Breast epithelium (tissue), 4 donors: ENCODE measurements at places on chromosomes 1 and 21.

DNA sequence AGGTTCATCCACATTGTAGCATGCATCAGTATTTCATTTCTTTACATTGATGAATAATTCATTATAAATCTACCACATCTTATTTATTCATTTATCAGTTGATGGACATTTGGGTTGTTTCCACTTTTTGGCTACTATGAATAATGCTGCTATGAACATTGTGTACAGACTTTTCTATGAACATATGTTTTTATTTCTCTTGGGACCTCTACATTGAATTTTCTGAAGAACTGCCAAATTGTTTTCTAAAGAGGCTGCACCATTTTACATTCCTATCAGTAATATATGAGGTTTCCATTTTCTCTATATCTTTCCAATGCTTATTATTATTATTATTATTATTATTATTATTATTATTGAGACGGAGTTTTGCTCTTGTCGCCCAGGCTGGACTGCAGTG, 81.3 kb upstream of the SELENON start:
- H3K36me3 ChIP-seq: no peaks in the 10 kb centered on the region
- H3K27me3 ChIP-seq: no peaks in the 10 kb centered on the region
- H3K4me3 ChIP-seq: no peak overlapping the region
- no peaks in the 10 kb centered on the region for H3K4me1 ChIP-seq

DNA sequence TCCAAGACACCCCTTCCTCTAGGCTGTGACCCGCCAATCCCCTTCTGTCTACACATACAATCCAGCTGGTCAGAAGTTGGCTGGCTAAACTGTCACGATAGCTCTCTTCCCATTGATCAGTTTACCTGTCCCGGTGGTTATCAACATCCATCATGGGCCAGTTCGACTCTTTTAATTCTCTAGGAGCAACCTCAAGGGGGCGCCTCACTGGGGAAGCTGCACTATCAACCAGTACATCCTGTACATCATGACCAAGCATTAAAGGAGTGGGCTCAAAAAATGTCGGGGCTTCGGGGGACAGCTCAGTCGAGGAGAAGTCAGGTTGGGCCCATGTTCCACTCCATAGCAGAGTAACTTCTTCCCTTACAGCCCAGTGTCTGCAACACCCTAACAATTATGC, 53.2 kb upstream of the B3GALNT2 start:
- no peaks in the 10 kb centered on the region for H3K27me3 ChIP-seq
- H3K27ac ChIP-seq: no peak overlapping the region
- H3K4me3 ChIP-seq: no peak overlapping the region
- H3K4me1 ChIP-seq: no peaks in the 10 kb centered on the region
- no peak for DNase-seq
- H3K36me3 ChIP-seq: no peaks in the 10 kb centered on the region

DNA sequence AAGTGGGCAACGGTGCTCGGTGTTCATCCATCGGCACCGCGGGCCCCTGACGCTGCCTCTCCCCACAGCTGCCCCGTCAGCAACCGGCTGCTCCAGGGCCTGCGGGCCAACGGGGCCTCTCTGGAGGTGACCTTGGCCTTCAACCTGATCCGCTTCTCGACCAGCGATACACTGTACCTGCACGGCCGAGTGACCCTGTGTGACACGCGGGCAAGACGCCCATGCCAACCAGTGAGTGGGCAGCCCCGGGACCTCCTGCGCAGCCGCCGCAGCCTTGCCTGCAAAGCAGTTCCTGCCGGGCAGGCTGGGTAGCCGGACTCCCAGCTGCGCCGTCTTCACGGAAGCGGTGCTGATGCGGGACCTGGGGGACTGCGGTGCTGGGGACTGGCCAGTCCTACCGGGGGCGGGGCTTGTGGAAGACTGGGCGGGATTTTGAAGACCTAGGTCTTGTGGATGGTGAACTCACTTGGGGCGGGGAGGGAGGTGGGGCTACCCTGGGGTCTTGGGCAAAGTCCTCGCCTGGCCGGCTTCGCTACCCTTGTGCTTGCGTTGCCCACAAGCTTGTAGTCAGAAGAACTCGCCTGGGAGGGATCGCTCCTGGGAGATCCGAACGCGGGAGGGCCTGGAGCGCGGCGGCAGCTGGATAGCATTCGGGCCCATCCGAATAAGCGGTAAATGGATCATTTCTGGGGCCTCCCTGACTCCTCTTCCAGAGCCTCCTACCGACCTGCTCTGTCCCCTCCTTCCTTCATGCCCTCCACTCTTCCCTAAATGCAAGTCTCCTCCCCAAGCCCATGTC, 8.8 kb upstream of the CEP85 start:
- H3K4me1 ChIP-seq: no peaks in the 10 kb centered on the region
- DNase-seq: peak; percentile 59
- H3K4me3 ChIP-seq: peak overlapping the region; percentile 59
- no peaks in the 10 kb centered on the region for H3K27me3 ChIP-seq
- no peaks in the 10 kb centered on the region for H3K36me3 ChIP-seq

DNA sequence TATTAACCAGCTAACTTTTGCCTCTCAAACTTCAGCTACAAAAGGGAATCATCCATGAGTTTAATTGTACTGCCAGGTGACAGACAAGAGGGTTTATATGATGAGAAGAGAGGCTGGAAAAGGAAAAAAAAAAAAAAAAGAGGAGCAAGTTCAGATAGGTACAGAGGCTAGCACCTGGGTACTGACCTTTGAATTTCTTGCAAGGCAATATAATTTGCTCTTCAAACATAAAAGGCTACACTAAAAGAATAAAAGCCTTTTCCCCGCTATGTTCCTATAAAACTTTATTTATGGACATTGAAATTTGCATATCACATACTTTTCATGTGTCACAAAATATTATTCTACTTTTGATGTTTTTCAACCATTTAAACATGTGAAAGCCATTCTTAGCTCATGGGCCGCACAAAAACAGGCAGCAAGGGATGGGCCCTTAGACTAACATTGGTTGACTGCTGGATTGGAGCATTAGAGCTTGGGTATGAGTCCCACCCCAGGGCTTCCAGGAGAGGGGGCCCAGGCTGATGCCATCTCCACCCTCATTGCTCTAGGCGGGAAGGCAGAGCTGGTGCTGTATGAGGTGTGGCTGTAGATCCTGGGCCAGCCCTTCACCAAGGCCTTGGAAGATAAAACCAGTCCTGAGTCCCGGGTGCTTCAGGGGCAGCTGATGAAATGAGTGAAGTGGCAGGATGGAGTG, 44.3 kb downstream of the ATP1B1 start:
- DNase-seq: no peak
- H3K36me3 ChIP-seq: no peaks in the 10 kb centered on the region
- no peak overlapping the region for H3K4me3 ChIP-seq
- H3K4me1 ChIP-seq: no peaks in the 10 kb centered on the region

GRCh38 chr1:183922197-183922596, 115.3 kb downstream of the COLGALT2 start:
- no peak for DNase-seq
- no peaks in the 10 kb centered on the region for H3K36me3 ChIP-seq
- no peak overlapping the region for H3K27ac ChIP-seq
- H3K27me3 ChIP-seq: no peaks in the 10 kb centered on the region
- H3K4me3 ChIP-seq: no peak overlapping the region
